Activated effector memory CD4-positive, alpha-beta T cell treated with Interleukin-2 at 50 U/mL for 16 hours (primary cell): ENCODE measurements at places on chromosomes 7 and 10.

DNA sequence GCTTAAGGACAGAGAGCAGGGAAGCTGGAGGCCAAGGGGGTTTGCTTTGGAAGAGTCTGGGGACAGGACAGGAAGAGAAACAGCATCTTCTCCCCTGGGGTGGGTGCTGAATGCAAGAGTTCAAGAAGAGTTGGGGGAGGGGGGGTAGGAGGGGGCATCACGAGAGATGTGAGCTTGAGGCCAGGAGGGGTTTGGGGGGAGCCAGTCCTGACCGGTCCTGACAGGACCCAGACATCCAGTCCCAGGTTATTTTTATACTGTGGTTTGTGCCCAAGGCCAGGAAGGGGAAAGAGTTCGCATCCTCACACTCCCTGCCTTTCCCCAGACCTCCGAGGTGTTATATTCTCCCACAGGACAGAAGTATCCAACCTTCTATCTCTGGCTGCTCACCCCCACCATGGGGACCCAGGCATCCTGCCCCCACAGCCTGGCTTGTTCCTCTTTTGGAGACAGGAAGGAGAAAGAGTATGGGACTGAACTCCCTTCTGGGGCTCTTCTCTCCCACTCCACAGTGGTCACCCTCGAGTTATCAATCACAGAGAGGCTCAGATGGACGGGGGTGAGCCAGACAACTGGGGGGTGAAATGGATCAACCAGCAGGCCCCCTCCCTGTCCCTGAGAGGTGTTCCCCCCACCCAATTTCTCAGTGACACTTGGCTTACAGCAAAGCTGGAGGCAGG is 2.8 kb downstream of the TSC22D4 start:
- no peak for DNase-seq

DNA sequence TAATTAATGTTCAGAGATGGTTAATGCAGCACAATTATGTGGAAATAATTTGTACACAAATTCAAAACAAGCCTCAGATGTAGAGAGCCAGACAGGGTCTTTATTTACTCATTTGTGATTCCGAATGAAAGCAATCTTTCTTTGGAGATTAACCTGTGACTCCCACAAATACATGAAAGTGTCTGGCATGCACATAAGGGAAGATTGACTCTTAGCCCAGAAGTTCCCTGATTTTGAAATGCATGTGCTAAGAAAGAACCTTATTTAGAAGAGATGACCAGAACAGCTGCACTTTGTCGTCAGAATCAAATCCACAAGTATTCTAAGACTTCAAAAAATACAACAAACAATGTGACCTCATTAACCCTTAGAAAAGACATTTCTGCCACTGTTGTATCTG is 45.1 kb downstream of the RNLS start:
- no peak for DNase-seq

- no peak for DNase-seq
These were observed 19.5 kb upstream of the INSYN2A start for GRCh38 chr10:127215866-127216265.

GRCh38 chr10:85863301-85864172 is 503.1 kb downstream of the GRID1 start:
- DNase-seq: no peak

- no peak for DNase-seq
These were observed 23.6 kb upstream of the SRI start for GRCh38 chr7:88243345-88243909.

- DNase-seq: no peak
These were observed 94.9 kb upstream of the IKZF1 start for GRCh38 chr7:50209461-50210135.

DNA sequence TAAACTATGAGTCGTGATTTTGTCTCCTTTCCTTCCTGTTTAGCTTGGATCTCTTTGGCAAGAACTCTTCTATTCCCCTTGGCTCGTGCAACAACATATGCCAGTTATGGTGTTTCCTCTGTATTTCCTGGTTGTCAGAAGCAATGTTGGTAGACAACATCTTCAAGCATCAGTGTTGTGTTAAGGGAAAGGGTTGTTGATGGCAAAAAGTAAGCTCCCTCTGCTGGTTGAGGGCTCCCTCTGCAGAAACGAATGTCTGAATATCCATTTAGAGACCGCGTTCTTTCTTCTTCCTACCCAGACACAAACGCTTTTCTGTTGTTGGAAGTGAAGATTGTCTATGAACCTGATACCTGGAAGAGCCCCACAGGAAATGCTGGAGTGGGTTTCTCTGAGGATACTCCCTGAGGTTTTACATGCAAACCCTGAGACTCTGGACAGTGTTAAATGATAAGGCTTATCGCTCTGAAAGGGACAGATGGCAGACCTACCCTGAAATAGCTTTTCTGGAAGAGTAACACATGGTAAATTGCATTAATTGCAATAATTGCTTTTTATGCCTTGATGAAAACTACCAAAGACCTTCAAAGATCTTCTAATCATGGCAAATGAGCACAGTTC is 23.5 kb upstream of the C1QL3 start:
- DNase-seq: no peak

- DNase-seq: no peak
These were observed 21.0 kb downstream of the PWWP2B start for GRCh38 chr10:132417957-132418441.

DNA sequence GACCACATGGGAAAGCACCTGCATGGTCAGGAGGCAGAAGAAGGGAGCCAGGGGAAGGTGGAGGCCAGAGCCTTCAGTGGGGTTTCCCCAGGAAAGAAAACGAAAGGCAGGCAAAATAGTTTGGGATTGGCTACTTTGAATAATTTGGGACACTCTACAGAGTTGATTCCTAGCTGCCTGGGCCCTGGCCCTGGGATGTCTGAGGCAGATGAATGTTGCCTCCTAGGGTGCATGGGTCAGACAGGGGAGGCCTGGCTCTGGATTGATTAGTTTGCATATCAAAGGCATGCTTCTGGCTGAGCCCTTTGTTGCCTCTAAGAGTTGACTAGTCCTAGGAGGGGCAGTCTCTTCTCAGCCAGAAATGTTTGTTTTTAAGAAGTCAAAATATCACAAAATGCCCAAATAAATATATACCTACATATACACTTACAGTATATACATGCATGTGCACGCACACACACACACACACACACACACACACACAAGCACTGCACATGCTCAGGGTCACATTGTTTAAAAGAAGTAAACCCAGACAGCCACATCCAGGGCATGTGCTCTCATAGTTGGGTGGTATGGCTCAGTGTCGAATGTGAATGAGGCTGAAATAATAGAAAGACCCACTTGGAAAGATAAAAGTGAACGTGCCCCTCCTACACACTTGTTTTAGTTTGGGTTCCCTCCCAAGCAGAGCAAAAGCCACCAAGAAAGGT is 184.2 kb downstream of the GPAM start:
- no peak for DNase-seq

DNA sequence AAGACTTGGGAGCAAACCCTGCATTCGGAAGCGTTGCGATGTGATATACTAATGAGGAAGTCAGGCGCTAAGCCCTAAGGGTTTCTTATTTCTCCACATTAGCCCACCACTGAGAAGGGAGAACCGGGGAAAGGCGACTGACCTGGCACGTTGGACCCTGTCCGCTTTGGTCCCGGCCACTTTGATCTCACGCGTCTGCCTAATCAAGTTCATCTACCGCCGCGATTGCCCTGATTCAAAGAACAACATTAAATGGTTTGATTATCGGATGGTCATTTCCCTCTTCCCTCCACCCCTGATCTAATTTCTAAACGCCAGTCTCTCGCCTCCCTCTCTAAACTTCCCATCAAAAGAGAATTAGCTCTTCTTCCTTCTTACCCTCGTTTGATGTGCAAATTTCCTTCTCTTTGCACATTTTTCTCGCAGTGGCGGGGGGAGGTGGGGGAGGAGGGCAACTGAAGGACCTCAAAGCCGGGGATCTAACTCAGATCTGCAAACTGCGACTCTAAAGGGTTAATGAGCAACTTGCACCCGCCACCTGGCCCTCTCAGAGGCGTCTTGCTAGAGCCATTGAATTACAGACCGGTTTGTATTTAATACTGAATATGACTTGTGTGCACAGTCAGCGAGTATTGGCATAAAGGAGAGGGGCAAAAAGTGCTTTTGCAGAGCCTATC is 687 bp upstream of the DKK1 start:
- DNase-seq: no peak

DNA sequence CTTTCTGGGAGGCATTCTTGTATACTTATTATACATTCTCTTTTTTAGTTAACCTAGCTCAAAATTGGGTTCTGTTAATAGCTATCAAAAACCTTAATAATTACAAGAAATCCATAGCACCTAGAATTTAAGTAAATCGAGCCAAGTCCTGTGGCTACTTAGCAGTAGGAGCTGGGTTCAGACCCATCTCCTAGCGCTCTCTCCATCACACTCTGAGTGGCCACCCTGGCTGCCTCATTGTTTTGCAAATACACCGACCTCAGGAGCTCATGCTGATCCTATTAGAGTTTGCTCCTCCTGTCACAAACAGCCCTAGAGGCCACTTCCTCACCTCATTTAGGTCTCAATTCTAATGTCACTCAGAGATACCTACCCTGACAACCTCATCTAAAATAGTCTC is 46.2 kb upstream of the OSBPL3 start:
- no peak for DNase-seq

GRCh38 chr7:2924866-2925840 is 81.0 kb upstream of the GNA12 start:
- no peak for DNase-seq

GRCh38 chr7:17307000-17307399 is 8.5 kb downstream of the AHR start:
- DNase-seq: no peak

DNA sequence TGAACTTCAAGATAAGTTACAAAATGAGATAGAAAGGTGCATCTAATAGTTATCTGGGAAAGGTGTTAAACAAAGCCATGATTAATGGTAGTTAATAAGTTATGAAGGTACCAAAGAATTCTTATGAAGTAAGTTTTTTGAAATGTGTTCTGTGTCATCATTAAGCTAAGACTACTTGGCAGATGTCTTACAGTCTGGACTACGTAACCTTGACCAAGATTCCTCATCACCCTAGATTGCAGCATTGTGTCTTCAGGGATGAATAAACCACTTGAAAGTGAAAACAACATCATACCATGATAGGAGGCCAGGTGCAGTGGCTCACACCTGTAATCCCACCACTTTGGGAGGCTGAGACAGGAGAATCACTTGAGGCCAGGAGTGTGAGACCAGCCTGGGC is 48.2 kb downstream of the GOT1 start:
- DNase-seq: no peak

GRCh38 chr10:130929422-130930325 is 381.8 kb downstream of the TCERG1L start:
- DNase-seq: no peak

DNA sequence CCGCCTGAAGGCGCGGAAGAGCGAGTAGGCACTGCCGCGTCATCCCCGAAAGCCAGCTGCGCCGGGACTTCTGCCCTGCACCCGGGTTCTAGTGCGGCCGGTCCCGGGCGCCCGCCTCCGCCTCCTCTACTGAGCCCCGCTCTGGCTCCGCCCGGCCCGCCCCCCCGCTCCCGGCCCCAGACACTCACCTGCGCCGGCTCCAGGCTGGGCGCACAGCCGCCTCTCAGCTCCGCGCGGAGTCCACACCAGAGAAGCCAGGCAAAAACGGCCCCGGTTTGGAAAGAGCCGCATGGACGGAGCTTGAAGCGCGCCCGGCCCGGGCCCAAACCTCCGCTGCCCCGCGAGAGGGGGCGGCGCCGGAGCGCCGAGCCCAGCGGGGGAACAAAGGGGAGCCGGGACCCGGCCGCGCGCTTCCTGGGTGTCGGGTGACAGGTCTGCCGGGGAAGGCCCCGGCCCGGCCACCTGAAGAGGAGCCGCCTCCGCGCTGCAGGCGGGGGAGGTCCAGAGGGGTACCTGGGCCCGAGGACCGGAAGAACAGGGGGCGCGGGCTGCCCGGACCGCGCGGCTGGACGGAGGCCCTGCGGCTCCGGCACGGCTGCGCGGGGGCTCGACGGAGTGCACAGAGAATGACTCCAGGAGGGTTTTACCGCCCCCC is 168.2 kb downstream of the NRF1 start:
- DNase-seq: no peak
